Left ventricle myocardium superior (tissue), 1 donor: ENCODE measurements at places on chromosomes 4 and X. TPM values are rescaled to one million over a fixed set of nuclear protein-coding genes. Genes with fewer than 3 reads are reported as not detected.

LYAR gene
- total RNA-seq: 10.0 TPM

GAGE12E gene
- not detected for total RNA-seq

AFAP1 gene
- total RNA-seq: 7.7 TPM

KCTD8 gene
- 0.22 TPM for total RNA-seq

P2RY4 gene
- not detected for total RNA-seq

CSN1S1 gene
- total RNA-seq: not detected

NHS gene
- total RNA-seq: 1.9 TPM

ARMCX1 gene
- 26.5 TPM for total RNA-seq

GRCh38 chrX:133323431-133323830 is 91.9 kb downstream of the GPC4 start:
- DNase-seq: no peak

- DNase-seq: no peak
Observed at GRCh38 chrX:39174241-39174771, 373.0 kb downstream of the MID1IP1 start.

DNA sequence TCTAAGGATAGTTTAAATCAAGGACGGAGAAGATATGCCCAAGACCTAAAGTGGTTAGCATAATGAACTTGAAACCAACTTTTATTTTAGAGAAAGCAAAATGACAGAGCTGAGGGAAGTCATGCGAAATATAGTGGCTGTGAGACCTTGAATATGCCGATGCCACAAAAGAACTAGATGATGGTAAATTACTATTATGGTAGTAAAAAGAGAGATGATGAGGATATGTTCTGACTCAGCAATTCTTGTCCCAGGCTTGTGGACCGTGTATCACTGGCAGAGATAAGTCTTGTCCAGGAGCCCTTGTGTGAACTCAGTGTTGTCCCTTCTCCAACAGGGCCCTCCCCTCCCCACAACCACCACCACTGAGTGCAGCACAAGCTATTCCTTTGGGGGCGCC is 1605.6 kb upstream of the TENM3 start:
- DNase-seq: no peak

- DNase-seq: no peak
Observed at GRCh38 chrX:132367984-132368383, 120.9 kb downstream of the MBNL3 start.

DNA sequence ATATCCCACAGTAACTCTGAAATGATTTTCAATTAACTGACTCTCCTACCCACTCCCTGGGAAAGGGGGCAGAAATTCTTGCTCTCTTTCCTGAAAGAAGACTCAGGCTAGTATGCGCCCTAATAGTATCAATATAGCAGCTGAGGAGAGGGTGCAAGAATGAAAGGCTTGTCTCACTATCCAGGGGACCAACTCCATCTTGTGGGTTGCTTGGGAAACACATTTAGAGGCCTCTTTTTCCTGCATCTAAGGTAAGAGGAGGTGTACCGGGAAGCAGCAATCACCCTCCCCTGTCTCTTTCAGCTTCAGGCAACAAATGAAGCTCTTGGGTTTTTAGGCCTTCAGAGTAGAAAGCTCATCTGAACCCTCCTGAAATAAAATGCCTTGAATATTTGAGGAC is 11.3 kb downstream of the TMEM255A start:
- no peak for DNase-seq

DNA sequence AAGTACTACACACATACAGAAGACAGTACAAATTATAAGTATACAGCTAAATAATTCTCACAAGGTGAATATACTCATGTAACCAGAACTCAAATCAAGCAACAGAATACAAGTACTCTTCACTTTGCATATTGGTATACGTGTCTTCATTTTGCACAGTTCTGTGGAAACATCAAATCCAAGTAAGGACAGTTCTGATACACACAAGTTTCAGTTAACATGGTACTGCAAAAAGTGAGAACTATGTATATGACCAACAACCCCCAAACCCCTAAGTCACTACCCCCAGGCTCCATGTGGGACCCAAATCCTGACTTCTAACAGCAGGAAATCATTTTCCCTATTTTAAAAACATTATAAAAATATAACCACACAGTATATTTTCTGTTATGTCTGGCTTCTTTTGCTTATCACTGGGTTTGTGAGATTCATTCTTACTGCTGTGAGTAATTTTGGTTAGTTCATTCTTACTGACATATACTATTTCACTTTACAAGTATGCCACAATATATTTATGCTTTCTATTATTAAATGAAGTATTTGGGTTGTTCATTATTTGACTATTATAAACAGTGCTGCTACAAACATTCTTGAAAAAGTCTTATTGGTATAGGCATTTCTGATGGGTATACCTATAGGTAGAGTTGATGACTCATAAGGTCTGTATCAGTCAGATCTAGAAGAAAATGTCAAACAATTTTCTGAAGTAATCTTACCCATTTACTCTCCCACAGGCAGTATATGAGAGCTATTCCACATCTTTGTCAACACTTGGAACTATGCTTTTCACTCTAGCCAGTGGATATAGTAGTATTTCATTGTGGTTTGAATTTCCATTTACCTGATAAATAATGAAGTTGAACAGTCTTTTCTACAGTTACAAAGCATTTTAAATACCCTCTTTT is 47.0 kb downstream of the SCLT1 start:
- DNase-seq: no peak

GRCh38 chrX:152450076-152450475 is 1.0 kb downstream of the GABRA3 start:
- no peak for DNase-seq

DNA sequence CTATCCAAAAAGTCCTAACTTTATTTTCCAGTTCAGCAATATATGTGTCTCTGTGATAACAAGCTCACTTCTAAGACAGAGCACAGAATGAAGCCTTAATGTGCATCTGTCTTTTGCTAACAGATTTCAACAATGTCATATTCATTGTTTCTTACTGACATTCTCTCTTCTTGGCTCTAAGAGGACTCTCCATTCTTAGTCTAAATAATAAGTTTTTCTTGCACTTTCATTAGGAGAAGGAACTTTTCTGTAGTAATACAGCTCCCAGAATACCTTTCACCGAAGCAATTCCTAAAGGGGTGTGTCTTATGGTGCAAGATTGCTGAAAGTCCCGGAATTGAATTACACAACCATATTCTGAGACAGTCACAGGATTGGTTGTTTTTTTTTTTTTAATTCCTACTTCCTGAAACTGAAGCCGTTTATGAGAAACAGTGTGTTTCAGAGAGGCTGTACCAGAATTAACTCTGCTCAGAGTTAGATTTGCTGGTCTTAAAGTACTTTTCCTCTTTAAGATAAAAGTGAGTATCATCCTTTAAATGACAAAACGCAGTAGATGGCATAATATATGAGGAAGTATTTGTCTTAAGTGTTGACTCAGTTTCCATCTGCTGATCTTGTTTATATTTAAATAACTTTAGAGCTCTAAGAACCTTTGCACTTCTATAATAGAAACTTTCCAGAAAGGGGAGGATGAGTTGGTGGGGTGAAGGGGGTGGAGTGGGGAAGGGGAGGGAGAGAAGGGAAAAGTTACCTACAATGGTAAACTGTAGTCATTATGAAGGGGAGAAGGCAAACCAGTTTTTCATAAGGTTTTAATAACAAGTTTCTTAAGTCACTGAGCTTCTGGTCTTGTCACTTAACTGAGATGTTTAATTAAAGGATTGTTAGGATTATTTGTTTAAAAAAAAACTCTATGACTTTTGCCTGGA is at the start of gene ALPK1:
Gene ALPK1 (plus strand): TSS at position 421 of the 932 bp plus-strand sequence.
- no peak for DNase-seq

DNA sequence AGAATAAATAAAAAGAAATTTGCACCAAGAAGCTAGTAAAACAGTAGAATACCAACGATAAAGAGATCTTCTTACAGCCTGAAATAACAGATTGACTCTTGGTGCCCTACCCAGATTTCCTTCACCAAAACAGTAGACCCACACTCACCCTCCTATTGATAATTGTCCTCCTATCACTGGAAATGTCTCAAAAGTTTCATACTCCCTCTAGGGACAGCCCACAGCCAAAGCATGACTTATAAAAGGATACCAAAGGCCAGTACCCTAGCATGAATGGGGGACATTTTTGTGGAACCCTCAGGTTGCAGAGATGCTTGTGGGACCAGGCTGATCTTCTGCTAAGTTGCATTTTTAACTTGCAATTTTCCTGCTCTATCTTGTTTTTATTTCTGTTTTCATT is 104.1 kb downstream of the INPP4B start:
- DNase-seq: no peak

GRCh38 chr4:101864660-101865059 is 74.1 kb downstream of the BANK1 start:
- DNase-seq: no peak

- no peak for DNase-seq
Observed at GRCh38 chr4:124948976-124949597, 236.6 kb upstream of the ANKRD50 start.

DNA sequence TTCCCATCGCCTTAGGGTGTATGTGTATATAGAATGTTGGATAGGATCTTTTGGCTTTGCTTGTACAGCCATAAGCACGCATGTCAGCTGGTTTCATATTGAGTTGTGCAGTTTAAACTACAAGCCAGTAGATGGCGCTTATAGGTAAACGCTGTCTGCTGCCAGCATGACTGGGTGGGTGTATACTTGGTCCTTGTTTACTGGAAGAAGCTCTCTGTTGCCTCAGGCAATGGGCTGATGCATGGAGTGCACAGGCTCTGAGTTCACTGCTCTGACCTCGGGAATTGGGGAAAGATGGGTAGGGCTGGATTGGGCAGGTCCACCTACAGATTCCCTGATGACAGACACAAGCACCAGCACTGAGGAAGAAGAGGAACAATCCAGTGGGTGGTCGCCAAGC is 831.5 kb downstream of the STIM2 start:
- DNase-seq: no peak

DNA sequence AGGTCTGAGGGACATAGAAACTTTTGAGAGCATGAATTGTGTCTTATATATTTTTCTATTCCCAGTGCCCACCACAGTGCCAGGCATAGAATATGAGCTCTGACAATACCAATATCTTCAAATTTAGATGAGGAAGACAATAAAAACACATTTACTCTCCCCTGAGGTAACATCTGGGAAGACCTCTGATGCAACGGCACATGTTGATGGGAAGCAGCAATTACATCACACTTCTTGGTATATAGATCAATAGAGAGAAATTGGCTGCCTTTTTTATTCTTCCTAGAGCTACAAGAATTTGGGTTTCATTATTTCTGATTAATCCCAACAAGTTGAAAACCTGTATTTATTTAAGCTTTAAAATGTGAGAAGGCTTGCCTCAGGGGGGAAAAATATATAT is 67.4 kb upstream of the SMAD1 start:
- no peak for DNase-seq

GRCh38 chr4:7546809-7547367 is 112.2 kb upstream of the PSAPL1 start:
- DNase-seq: no peak

- no peak for DNase-seq
Observed at GRCh38 chrX:7244405-7244804, 96.5 kb upstream of the PUDP start.

- no peak for DNase-seq
Observed at GRCh38 chr4:26094076-26094475, 180.1 kb downstream of the SMIM20 start.

- DNase-seq: no peak
Observed at GRCh38 chr4:104421566-104421965, 73.1 kb downstream of the CXXC4 start.

GRCh38 chrX:130615941-130616340 is 214.2 kb downstream of the RBMX2 start:
- no peak for DNase-seq

DNA sequence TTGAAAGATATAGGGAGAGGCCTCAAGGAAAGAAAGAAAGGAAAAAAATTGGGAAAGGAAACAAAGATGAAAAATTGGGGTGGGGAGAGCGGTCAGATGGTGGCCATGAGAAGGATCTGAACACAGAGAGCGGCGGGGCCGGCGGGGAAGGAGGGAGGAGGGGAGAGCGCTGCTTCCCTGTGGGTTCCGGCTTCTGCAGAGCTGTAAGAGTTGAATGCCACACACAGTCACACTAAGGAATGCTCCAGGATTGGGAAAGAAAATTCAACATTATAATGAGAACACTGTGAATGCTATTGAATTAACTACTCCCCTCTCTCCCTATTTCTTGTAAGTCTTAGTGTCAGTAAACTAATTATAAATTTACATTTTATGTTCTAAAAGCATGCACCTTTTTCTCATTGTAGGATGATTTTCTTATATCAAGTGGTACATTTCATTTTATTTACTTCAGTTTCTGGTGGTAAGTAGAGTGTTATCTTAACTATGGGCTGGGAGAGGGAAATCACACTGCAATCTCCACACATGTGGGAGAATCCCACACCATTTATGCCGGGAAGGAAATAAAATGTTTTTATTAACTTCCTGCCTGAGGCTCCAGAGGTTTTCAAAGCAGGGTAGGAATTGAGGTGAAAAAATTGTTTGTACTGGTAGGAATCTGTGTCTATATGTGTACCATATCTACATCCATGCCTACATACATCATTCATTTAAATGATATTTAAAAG is 904 bp downstream of the F11 start:
- no peak for DNase-seq

- DNase-seq: no peak
Observed at GRCh38 chrX:95903975-95904374, 780.7 kb upstream of the DIAPH2 start.

DNA sequence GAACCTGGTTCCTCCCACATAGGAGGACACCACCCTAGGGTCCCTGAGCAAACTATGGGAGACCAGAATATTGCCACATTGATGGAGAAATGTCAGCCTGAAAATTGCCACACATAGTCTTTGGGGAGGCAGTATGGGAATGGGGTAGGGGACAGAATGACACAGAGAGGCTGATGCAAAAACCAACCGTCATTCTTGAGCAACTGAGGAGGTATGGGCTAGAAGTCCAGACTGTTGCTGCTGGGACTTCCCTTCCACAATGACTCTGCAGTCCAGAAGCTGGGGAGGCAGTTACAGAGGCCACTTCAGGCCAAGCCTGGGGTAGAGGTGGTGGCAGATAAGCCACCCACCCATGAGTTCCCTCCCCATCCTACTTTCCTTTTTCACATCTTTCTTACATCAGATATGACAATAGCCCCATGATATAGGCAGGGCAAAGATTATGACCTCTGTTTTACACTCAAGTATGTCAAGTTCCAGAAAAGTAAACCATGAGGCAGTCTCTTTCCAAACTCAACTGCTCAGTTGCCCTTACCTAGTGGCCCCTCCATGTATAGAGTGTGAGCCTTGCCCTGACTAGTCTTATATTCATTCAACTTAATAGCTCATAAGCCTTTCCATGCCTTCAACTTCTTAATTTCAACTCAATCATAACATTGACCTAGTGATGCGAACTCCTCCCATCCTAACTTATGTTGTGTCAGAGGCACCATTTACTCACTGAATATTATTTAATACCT is 41.7 kb downstream of the VSIG4 start:
- no peak for DNase-seq
